Stimulated activated CD4-positive, alpha-beta T cell treated with anti-CD3 and anti-CD28 coated beads, TNF-alpha, amount 100 ng/mL, for 1 hour (primary cell): ENCODE measurements at places on chromosomes 4 and X.

GRCh38 chr4:100106982-100107381 is 83.3 kb downstream of the DDIT4L start:
- no peak for DNase-seq

DNA sequence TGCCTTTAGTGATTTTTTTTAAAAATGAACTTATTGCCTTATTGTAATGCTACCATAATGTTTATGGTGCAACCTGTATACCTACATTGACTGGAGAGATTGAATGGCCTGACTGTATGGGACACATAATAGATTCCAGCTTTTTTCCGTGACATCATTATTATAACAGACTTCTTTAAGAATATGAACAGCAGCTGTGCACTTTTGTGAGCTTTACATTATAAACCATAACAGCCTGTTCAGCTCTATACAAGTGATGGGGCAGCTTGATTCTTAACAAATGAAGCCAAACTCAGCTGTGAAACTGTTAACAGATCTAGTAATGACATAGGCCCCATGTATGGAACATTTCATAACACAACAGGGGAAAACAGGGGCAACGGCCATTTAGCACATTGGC is 187.0 kb downstream of the BMPR1B start:
- DNase-seq = no peak

DNA sequence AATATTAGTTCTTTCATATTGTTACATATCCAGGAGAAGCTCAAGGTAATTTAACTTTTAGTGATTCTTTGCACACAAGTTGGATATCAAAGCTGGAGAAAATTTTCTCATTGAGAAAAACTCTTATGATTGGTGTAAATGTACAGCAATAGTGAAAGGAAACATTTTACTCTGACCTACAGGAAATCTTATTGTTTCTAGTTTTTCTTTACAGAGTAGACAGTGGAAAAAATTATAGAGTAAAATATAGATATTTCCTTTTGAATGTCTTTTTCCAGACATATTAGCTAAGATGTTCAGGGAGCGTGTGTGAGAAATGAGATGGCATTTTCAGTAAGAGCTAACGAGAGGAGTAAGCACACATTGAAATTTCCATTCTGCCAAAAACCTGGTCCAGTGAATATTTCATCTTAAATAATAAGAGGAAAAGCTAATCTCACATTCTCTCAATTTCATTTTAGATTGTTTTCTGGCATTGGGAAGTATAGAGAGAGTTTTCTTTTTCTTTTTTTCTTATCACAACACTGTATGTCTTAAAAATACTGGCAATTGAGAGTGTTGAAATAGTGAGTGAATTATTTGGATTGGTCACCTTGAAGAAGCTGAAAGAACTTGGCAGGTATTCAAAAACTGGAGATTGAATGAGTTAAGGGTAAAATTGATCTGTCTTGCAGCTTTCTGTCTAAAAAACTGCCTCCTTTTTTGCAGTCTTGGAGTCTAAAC is 15.6 kb upstream of the ATP8A1 start:
- no peak for DNase-seq

- DNase-seq = no peak
Measured at GRCh38 chr4:159505266-159505975, 402.5 kb downstream of the RAPGEF2 start.

DNA sequence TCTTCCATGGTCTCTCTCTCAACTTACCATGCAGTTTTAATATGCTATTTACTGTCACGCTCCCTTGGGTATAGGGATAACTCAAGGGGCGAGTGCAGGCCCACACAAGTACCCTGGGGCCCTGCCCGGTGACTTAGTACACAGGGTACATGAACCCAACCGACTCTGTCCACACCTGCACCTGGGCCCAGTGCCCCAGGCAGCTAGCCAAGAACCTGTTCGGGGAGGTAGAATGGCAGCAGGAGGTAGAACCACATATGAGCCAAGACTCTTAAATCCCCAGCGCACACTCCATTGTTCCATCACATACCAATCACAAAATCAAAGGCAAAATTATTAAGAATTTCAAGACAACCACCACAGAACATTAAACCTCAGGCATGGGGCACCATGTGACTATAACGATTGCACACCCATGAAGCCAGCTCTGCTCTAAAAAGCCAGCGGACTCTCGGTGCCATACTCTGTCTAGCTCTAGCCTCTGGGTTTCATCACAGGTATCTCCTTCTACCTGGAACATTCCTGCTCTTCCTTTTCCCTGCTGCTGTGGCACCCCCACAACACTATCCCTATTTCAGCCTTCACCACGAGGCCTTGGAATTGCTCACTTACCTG is 14.6 kb downstream of the PHF8 start:
- DNase-seq = no peak

DNA sequence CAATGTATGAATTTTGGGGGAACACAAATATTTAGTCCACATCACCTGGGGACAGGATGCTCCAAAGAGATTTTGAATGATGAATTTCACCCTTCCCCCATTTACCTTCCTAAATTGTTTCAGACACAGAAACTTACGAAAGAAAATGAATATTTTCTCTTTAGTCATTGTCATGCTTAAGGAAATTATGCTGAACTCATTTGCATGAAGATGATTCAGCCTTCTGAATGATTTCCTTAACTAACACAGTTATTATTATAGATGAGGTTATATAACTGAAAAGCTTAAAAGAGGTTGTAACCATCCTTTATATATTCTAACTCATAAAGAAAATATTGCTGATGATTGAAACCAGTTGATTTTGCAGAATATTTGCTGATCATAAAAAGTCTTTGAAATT is 61.1 kb downstream of the KCNIP4 start:
- DNase-seq = no peak

DNA sequence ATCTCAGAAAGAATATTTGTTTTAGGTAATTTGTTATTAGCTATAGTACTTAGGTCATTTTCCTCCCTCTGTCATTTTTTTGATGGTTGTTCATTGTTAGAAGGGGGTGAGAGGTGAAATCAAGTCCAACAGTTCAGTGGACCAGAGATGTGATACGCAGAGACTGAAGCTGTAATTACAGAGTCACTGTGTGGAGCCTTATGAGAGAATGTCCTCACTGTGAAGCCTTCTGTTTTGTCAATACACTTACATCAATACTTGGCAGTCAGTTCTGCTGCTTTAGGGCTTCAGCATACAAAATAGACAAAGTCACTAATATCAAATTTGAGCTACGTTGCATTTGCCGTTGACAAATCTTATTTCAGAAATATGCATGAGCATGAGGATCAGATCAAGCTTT is 692.5 kb downstream of the C4orf33 start:
- no peak for DNase-seq

GRCh38 chrX:73126240-73126639 is 46.9 kb upstream of the PABPC1L2A start:
- no peak for DNase-seq

- DNase-seq = no peak
Measured at GRCh38 chr4:7335344-7336066, 99.2 kb downstream of the PSAPL1 start.

- DNase-seq = no peak
Measured at GRCh38 chrX:19627533-19627932, 112.2 kb upstream of the MAP3K15 start.

DNA sequence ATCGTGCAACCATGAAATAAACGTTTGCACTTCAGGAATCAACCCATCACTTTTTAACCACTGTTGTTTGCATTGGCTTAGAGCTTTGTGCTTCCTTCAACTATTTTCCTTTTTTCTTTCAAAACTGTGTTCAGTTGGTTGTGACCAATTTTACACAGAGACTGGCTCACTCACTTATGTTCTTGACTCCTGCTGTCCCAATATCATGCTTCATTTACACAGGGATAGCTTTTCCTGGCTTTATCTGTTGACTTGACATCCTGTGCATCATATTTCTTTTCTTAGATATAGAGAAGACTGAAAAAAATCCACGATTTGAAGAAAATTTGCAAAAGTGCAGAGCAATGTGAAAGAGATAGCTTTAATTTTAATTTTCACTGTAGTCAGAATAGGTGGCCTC is 38.8 kb downstream of the REPS2 start:
- DNase-seq = no peak

- no peak for DNase-seq
Measured at GRCh38 chr4:183984566-183984965, 79.5 kb downstream of the STOX2 start.

DNA sequence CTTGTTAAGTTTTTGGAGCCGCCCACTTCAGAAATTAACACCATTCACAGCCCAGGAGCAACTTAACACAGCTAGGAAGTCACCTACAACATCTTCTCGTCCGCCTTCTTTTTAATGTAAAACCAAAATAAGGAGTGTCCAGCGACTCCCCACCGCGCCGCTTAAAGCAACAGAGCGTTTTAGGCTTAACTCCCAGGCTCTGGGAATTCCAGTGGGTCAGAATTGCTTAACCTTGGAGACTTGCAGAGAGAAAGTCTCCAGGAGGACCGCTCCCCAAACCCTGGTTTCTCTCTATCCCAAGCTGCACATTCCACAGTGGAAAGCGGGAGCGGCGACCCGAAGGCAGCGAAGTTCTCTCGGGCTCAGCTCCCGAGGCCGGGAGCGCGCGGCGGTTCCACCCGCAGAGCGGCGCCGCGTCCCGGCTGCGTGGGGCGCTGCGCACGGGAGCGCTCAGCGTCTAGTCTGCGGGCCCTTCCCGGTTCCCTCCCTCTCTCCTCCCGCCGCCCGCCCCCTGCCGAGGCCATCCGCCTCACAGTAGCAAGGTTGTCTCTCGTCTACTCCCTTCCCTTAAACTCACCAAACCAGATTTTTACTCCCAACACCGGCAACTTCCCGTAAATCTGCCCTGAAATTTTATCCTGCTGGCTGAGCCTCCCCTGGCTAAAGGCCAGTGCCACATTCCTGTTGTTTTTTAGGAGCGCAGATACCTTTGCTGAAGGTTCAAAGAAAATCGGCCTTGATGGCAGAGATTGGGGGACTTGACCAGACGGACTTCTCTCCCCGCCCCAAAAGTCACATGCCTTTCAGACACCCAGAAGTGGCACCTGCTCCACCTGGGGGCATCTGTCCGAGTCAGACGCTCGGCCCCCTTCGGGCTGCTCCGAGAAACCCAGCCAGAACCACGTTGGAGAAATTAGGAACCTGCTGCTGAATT is at the start of gene RBM47:
Gene RBM47, minus strand, starts transcription at position 464 of the 934 bp plus-strand sequence. CDS start 190,971 bp downstream, outside the sequence.
- no peak for DNase-seq

GRCh38 chr4:24529555-24529954 is 54.8 kb downstream of the DHX15 start:
- no peak for DNase-seq

DNA sequence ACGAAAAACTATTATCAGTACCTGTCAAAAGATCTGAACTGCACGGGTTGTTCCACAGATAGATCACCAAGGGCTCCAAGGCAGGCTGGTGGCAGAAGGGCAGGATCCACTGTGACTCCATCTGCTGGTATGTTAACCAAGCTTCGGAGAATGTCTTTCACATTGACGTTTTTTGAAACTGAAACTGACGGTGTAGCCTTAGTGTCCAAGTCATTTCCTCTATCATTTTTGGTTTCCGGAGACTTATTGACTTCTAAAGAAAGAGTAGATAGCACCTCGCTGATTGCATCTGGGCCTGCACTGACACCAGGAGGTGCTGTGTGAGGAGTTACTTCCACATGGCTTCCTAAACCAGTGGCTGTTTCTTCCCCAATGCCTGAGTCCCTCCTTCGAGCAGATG is 186.9 kb downstream of the LRBA start:
- peak; percentile 5 for DNase-seq

- DNase-seq = no peak
Measured at GRCh38 chr4:24032371-24032989, 142.6 kb upstream of the PPARGC1A start.

DNA sequence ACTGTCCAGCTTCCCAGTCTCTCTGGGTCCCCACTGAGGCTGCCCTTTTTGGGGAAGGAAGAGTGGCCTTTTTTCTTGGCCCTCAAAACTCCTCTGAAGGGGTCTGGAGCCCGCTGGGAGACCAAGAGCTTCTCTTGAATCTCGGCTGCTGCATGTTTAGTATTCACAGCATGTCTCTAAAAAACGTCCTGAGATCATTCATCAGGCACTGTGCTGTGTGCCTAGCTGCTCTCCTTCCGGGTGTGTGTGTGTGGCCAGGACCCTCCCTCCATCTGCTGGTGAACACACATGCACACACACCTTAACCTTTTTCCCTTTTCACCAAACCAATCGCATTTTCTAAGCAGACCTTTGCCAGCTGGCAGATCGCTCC is 841 bp upstream of the FRMPD3 start:
- no peak for DNase-seq

DNA sequence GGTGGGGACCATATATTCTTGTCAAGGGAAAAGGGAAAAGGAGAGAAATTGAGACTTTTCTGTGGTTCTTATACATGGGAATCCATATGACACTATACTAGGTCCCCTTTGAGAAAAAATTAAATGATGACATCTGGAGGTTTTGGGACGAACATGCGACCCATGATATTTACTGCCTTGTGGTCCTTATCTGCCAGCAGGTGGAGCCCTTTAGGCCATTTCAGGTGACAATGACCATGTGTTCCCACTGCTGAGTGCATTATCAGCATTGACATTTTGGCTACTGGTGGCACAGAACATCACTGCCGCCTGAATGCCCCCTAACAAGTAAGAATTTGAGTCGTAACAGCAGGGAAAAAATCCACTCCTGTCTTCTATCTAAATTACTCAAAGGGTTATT is 843.4 kb downstream of the FSTL5 start:
- no peak for DNase-seq

- DNase-seq = no peak
Measured at GRCh38 chrX:16160729-16161128, 6.6 kb upstream of the MAGEB17 start.

DNA sequence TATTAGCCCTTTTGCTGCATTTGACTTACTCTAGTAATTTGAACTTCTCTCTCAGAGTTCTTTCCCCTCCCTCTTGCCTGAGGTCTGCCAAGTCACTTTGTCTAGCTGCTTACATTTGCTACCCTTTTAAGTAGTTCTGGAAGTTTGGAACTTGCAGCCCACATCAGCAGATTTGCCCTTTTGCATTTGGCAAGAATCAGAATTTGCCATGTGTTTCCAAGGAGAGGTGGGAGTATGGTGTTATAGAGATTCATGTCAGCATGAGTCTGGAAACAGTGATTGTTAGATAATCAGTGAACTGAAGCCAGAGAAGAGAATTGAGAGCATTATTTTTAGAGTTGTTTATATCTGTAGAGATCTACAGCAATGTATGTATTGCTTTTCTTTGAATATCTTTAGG is 52.1 kb downstream of the KLHL34 start:
- no peak for DNase-seq

DNA sequence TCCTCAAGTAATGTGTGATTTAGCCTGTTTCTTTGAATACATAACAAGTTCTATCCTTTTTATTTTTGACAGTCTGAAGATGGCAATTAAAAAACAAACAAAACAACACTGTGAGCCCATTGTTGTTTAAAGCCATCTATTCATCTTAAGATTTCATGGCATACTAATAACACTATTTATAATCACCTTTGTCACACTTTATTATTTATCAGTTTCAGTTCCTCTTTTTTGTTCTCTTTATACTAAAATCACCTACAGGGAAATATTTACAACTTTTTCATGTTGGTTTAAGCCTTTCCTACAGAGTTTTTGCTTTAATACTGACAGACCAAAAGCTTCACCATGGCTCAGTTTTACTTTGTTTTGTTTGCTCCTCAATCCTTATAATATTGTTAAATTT is 247.4 kb upstream of the CTSO start:
- no peak for DNase-seq
